ENCODE measurements at places on chromosomes 2 and 18. TPM values are rescaled to one million over a fixed set of nuclear protein-coding genes. Genes with fewer than 3 reads are reported as not detected.
A peak's percentile ranks its signal among the peaks of the same experiment; 100 is the strongest.

GRCh38 chr18:42909095-42909494, 206.4 kb downstream of the RIT2 start:
- no peak for DNase-seq

GRCh38 chr2:238339814-238340213, 19.5 kb downstream of the TRAF3IP1 start:
- no peak for DNase-seq

DNA sequence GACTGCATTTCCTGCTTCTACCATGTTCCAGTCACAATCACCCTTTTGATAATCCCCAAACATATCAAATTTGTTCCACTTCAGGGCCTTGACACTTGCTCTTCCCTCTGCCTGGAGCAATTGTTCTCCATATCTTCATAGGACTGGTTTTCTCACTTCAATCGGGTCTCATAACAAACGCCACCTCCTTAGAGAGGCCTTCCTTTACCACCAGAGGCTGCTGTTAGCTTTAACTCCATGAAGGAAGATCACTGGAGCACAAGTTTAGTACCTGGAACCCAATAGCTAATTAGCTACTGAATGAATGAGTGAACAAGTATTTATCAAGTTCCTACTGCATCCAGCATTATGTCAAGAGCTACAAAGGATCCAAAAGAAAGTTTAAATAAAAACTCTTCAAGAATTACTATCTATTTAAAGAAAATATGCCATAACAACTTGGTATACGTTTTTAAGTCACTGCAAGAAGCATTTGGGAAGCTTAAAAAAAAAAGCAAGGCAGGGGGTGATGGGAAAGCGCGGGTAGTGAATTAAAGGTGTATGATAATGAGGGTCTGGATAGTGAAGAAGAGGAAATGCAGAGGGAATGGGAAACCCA, 58.8 kb downstream of the BAZ2B start:
- peak; percentile 9 for DNase-seq

ITPRIPL1 gene
- 2.0 TPM for total RNA-seq

DNA sequence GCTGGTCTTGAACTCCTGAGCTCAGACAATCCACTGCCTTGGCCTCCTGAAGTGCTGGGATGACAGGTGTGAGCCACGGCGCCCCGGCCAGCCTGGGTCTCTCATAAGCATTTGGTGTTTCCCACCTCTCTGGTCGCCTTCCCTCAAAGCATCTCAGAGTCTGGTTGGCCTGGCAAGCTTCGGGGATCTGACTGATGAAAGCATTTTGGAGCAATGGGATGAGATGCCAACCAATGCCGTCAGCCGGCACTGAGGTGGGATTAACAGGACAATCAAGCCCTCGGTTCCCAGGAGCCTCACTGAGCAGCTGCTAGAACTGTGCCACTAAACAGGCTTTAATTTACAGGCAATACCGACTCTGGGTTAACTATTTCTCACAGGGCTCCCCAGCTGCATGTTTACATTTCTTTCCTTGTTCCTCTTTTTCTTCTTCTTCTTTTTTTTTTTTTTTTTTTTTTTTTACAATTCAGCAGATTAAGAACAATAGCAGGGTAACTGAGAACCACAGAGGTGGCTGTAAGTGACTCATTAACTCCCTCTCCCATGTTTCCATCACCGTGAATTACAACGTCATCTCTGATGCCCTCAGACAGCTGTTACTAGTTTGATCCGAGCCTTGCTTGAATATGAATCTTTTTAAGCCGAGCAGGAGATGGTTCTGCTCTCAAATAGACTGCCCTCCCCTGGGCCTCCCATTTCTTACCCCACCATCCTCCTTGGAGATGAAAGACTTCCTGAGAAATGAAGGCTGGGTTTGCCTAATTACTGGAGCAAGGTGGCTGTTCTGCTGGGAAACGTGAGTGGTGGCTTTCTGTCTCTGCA, 37.9 kb downstream of the ODC1 start:
- DNase-seq, result no peak

DNA sequence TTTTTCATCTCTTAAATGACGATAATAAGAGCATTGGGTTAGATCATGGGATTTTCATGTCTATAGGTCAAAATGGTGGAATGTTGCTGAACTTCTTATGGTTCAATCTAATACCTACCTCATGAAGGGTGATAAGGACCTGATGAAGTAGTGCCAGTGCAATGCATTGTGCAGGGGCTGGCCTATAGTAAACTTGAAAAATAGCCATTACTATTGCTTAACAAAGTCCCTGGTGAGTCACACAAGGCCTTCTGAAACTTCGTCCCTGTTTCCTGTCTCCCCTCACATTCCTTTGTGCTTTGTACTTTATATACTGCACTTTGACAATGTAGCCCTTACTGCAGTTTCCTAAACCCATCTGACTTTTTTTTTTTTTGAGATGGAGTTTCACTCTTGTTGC, 515.9 kb downstream of the SLC4A3 start:
- DNase-seq, result no peak

CD207 gene
- under 0.01 TPM for total RNA-seq

KIF3C gene
- 10.5 TPM for total RNA-seq

- peak; percentile 87 for DNase-seq
Observed at GRCh38 chr2:33436083-33436482, 40.4 kb upstream of the RASGRP3 start.

- no peak for DNase-seq
Observed at GRCh38 chr18:34049511-34049910, 175.2 kb downstream of the NOL4 start.

GRCh38 chr2:96409081-96409819, 73.7 kb downstream of the NCAPH start:
- no peak for DNase-seq

DNA sequence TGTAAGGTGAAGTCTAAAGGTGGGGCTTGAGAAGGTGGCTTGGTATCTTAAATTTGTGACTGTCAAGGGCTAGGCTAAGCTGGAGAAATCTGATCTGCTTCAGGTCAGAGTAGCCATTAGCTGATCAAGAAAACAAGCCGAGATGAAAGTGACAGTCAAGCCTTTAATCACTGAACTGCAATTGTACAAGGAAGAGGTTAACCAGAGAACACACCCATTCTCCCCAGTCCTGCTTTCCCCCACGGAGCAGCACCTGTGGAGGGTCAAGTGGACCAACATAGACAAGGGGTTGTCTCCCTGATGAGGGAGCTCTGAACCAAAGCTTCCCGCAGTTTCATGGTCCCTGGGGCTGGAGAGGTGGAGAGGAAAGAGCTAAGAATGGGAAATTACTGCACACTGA, 901.2 kb downstream of the DCC start:
- DNase-seq, result no peak

LAMA1 gene
- 0.20 TPM for total RNA-seq

DNA sequence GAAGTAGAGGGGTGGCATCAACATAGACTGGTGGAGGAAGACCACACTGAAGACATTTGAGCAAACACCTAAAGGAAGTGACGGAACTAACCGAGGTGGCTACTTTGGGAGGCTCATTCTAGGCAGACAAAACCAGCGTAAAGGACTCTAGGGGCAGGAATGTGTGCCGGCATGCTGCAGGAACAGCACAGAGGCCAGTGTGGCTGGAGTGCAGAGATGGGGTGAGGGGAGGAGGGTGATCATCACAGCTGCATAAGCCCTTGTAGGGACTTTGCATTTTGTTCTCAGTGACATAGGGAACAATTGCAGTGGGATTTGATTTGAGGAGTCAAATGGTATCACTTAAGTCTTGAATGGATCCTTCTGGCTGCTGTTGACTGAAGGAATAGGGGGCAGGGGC, 253.5 kb downstream of the NCKAP5 start:
- no peak for DNase-seq

- no peak for DNase-seq
Observed at GRCh38 chr2:213119061-213119809, 32.2 kb downstream of the IKZF2 start.

DNA sequence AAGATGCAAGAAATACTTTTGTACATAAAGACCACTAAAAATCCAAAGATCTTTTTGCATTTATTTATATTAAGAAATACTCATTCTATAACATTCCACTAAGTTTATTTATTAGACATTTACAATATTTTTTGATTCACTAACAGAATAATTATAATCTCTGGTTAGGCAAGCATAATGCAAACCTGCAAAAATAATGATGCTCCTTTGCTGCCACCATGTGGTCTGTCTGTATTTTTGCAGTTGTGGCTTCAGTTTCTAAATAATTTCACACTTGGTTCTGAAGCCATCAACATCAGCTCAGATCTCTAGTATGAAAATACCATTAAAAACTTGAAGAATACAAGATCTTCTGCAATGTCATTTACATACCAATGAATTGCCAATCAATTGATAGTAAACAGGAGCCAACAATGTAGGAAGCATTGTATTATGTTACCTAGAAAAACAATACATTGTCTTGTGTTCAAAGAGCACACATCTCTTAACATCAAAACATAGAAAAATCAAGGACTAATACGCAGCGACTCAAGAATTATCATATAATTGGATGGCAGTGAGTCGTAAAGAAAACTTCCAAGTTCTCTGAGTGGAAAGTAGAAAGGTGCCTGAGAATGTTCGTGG, 28.8 kb upstream of the WDR75 start:
- peak; percentile 68 for DNase-seq

DNA sequence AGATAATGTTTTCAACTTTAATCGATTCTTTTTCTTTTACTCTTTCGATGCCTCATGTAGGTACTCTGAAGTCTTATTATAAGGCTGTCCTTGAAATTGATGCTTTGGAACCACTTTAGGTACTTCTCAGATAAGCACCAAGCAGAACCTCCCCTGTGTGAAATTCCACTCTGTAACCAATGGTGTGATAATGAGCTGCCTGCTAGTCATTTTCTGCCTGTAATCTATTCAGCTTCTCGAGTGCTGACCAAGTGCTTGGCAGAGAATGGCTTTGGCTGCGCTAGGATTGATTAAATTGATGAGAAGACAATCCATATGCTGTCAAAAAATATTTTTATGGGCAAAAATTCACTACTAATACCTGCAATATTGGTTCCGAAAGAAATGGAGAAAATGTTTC, 132.1 kb upstream of the STON1 start:
- no peak for DNase-seq

GRCh38 chr2:132415915-132416722, 486 bp upstream of the GPR39 start:
- peak; percentile 2 for DNase-seq

DNA sequence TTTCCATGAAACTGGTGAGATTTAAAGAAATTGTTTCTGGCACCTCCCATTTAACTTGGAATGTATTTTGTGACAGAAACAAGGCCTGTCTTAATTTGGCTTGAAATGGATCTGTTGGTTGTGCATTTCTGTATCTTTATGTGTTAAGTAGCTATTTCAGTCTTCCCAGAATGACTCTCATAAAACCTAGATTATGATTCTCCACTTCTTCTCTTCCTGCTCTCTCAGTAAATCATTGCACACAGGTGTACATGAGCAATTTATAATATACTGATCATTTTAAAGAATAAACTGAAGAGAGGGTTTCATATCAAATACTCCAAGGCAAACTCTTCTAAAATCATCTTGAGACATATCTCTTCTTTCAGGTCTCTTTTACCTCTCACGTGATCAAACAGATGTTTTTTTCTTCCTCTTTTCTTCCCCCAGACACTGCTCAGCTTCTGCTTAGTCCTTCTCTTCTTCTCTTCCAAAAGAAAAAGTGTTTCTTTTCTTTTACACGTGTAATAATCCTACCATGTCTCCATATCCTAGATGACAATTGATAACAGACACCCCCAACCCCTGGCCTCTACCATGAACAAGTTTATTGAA, 112.0 kb downstream of the PPP1R1C start:
- no peak for DNase-seq

DNA sequence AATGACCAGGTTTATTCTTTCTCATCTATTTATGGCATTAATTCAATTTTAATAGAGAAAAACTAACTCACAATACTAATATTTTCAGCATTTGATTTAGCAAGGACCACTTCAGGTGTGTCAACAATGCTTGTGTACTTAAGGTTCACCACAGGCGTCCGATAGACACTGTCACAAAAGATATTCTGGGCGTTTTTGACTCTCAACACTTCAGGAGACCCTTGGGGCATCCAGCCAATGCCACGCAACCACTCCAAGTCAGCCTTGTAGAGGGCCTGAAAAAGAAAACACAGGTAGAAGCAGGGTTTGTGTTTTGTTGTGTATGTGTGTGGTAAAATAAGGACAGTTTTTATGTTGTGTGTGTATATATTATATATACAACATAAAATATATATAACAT, 158.2 kb downstream of the NEB start:
- no peak for DNase-seq

MOCOS gene
- under 0.01 TPM for total RNA-seq

DNA sequence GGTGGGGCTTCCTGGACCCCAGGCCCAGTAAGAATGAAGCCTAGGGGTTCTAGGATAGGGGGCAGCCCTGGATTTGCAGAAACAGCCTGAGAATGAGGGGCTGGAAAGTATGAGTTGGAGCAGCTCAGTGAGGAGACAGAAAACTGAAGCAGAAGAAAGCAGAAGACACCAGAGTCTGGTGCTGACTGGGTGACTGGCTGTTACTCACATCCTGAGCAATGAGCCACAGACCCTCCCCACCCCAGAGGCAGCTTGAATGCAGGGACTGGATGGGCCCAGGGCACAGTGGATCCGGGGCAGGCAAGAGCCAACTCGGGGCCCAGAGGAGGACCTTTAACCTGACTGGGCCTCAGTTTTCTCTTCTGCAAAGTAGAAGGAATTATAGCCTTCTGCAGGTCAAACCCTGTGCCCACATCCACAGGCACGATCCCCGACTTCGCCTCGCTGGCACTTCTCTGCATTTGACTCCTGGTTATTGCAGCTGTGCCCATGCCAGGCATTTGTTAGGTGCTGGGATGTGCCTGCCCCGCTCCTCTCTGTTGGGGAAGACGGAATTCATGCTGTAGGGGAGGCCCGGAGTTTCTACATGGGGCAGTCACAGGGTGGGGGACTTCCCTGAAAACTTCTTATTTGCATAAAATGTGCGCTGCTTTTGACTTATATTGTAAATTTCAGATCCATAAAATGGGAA, 8.5 kb downstream of the STEAP3 start:
- DNase-seq, result peak; percentile 62

- no peak for DNase-seq
Observed at GRCh38 chr2:77328134-77328931, 193.8 kb downstream of the LRRTM4 start.

DNA sequence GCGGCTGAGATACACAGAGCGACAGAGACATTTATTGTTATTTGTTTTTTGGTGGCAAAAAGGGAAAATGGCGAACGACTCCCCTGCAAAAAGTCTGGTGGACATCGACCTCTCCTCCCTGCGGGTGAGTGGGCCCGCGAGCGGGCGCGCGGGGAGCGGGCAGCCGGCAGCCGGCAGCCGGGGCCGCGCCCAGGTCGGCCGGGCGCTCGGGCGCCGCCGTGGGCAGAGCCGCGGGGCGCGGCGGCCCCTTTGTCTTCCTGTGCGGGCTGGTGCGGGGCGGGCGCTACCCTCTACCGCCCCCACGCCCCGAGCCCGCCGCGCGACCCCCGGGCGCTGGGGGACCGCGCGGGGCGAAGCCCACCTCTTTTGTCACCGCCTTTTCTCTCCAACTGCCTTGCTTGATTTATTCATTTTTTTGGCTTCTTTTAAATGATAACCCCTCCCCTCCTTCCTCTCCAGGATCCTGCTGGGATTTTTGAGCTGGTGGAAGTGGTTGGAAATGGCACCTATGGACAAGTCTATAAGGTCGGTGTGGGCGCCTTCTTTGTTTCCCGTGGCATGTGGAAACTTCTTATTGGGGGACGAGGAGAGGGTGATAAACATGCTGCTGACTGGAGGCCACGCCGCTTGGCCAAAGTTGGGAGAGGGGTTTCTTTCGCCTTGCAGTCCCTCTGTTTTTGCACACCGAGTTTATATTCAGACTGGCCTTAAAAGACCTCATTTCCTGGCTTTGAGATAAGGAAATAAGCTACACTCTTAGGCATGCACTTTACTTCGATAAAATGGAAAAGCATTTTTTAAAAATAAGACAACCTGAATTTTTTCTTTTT, 722 bp downstream of the MAP4K4 start:
- peak; percentile 44 for DNase-seq

Data from lung microvascular endothelial cell (primary cell).